Activated CD4-positive, alpha-beta T cell treated with anti-CD3 and anti-CD28 coated beads, Interleukin-2, amount 50 U/mL, for 48 hours (primary cell): ENCODE measurements at places on chromosomes 4 and X.

DNA sequence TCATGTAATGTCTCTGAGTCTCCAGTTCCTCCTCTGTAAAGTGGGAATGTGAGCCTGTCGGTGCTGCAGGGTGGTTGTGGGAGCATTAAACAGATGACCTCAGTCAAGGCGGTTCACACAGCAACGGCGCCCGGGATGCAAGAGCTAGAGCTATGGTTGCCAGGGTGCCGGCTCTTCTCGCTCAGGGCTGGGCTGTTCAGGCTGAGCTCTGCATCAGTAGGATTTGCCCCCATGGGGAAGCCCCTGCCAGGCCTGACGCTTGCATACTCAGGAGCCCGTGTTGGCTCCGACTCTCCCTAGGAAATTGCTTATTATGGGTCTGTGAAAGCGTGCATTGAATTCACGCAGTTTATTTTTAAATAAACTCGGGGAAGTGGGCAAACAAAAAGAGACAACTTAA is 67.3 kb downstream of the PSAPL1 start:
- no peak for DNase-seq

- no peak for DNase-seq
Observed at GRCh38 chrX:84479086-84479485, 23.2 kb downstream of the HDX start.

- no peak for DNase-seq
Observed at GRCh38 chrX:76477353-76477752, 49.8 kb downstream of the MAGEE1 start.

DNA sequence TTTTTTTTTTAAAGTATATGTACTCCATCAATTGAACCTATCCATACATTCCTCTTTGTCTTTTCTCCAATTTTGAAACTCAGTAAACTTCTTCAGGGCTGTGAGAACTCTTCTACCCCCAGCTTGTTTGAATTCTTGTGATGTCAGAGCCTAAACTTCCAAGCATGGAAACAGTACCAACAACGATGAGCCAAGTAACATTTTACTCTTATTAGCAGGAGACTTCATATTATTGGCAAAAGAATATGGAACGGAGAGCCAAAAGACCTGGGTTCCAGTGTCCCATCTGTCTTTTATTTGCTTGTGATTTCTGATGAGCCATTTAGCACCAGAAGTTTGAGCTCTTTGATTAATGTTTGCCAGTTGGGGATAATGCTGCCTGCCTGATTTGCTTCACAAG is 5.3 kb downstream of the DIAPH2 start:
- DNase-seq = no peak

- no peak for DNase-seq
Observed at GRCh38 chrX:69257499-69258127, 92.4 kb upstream of the PJA1 start.

DNA sequence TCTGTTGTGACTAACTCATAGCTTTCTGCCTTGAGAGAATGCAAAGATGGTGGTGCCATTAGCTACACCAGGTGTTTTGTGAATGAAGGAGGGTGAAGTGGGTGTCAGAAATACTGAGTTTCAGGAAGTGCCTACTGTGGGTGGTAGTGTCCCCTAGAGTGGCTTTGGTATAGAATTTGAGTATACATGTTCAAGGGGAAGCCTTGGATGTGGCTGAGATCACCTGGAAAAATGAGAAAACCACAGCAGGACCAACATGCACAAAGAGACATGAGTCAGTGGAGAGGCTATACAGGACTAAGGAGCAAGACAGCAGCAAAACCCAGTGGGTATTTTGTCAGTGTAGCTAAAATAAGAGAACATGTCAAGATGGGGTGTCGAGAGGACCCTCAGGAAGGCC is 204.3 kb upstream of the TBL1X start:
- no peak for DNase-seq

DNA sequence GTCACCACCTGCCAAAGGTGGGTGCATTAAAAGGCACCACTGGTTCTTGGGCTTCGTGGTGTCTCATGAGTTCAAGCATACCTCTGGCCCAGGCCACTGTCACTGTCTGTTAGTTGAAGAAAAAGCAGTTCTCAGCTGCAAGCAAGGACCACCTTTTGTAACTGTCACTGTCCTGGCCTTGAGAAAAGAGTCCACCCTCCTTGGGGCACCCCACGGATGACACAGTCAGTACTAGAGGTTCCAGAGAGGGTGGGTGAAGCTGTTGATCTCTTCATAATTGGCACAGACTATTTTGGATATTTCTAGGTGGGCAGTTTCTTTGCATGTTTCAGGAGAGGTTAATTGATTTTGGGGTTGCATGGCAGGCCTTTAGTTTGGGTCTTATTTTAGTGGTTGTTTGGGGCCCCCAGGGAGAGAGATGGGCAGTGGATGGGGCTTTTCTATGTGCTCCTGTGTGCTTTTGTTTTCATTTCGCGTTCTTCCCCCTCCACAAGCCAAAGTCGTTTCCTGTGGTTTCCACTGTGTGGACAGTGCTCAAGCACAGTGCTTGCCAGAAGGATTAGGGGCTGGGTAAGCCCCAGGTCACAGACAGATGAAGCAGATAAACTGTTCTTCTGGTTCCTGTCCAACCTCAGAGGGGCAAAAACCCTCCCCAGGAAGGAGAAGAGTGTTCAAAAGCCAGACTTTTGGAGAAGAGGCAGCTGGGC is 156.2 kb upstream of the PPP1R2C start:
- no peak for DNase-seq

- DNase-seq = no peak
Observed at GRCh38 chr4:11441194-11441556, 12.5 kb upstream of the HS3ST1 start.

DNA sequence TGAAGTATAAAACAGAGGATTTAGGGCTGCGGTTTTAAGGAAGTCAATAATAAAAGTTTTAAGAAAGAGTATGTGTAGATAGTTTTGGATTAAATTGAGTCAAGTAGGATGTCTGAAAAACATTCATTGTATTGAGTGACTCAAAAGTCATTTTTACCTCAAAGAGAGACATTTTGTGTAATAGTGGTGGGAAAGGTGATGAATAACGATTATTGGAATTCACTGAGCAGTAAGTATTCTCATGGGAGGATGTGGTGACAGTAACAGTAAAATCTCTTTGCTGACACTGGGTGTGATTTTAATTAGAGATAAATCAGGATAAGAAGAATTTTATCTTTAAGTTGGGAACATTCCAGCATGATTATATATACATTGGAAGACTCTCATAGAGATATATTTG is 233.6 kb downstream of the PDHA2 start:
- no peak for DNase-seq

DNA sequence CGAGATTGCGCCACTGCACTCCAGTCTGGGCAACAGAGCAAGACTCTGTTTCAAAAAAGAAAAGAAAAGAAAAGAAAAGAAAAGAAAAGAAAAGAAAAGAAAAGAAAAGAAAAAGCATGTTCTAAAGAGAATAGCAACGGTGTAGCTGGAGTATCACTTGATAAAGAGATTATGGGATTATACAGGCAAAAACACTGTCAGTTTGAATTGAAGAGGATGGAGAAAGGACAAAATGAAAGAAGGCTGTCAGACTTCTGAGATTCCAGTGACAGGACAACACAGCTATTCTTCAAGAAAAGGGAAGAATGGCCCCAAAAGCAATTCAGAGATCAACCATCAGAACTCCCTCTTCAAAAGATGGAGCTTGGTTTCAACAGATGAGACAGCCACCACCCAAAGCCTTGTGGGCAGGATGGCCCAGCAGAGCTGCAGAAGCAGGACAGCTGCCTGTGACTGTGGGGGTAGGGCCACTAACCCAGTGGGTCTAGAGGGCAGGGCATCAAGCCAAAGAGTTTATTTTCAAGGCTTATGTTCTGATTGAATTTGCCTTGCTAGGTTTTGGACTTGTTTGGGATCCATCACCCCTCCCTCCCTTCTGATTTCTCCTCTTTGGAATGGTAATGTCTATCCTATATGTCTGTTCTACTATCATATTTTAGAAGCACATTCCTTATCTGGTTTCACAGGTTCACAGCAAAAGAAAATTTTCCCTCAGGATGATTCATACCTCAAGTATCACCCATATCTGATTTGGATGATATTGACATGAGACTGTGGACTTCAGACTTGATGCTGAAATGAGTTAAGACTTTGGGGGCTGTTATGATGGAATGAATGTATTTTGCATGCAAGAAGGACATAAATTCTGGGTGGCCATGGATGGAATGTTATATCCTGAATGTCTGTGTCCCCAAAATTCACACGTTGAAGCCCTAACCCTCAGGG is 17.5 kb downstream of the RFC1 start:
- peak; percentile 36 for DNase-seq

- DNase-seq = peak; percentile 15
Observed at GRCh38 chr4:109434007-109434971, 674 bp downstream of the SEC24B start.
